ENCODE measurements at places on chromosomes 3 and 15.

DNA sequence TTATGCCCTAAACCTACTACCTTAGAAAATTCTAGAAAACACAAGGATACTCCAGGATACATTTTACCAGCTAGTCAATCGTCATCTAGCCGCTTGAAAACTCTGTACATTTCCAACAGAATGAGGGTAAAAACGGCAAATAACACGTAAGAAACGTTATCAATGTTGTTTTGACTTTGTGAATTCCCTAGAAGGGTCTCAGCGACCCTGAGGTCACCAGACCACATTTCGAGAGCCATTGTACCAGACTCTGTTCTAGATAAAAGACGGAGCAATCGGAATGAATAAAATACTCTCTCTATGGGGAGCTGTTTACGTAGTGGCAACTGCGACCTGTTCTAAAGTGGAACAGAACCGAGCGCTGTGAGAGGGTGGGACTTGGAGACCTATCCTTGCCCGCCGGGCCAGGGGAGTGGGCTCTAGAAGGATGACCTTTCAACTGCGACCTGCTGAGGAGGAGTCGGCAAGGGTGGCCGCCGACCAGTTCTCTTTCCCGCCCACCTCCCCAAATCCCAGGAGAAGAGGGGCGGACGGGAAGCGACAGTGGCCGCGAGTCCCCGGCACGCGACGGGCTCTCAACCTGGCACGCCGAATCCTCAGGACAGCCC lies 778 bp upstream of the AP4E1 start:
- peak; percentile 66 for DNase-seq

GRCh38 chr3:71512000-71512399 lies 71.5 kb downstream of the FOXP1 start:
- DNase-seq = no peak

DNA sequence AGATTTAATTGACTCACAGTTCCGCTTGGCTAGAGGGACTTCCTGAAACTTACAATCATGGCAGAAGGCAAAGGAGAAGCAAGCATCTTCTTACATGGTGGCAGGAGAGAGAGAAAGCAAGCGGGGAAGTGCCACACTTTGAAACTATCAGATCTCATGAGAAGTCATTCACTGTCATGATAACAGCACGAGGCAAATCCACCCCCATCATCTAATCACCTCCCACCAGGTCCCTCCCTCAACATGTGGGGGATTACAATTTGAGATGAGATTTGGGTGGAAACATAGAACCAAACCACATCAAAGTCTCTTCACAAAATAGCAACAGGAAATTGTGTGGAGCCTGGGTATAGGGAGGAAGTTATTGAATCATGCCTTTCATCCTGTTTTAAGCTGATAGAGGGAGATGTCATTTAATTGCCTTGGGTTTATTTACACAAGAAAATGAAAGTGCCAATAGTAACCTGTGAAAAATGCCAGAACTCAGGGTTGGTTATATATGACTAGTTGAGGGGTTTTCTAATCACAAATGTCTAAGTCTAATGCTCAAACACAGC lies 624.8 kb upstream of the LMCD1 start:
- no peak for DNase-seq

- DNase-seq = no peak
Measured at GRCh38 chr3:195760345-195761122, 39.8 kb downstream of the MUC20 start.

- DNase-seq = no peak
Measured at GRCh38 chr15:56734013-56734635, 815 bp upstream of the ZNF280D start.

Data from glutamatergic neuron (in vitro differentiated cells).